ENCODE measurements at places on chromosomes 1 and 21. TPM values are rescaled to one million over a fixed set of nuclear protein-coding genes. Genes with fewer than 3 reads are reported as not detected.

DNA sequence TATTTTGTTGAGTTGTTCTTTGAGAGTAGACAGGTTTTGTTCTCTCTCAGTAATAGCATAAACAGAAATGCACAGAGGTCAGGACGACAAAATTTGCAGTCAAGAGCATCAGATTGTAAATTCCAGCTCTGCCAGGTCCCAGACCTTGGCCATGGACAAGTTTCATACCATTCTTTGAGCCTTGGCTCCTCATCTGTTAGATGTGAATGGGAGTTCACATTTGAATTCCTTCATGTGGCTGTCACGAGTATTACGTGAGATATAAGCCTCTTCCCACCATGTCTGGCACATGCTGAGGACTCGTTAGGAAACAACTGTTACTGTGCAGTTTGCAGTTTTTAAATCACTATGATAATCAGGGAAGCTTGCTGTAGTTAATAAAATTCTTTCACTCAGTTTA is 93.2 kb upstream of the KCTD3 start:
- H3K4me1 ChIP-seq: peaks cover 30% of the 10 kb centered on the region
- no peak overlapping the region for H3K27ac ChIP-seq
- no peak overlapping the region for H3K4me3 ChIP-seq
- no peaks in the 10 kb centered on the region for H3K36me3 ChIP-seq
- DNase-seq: no peak
- no peaks in the 10 kb centered on the region for H3K27me3 ChIP-seq

- DNase-seq: no peak
- no peak overlapping the region for H3K27ac ChIP-seq
- peaks cover 6% of the 10 kb centered on the region for H3K4me1 ChIP-seq
Observed at GRCh38 chr1:236021424-236022135, 43.3 kb downstream of the NID1 start.

GRCh38 chr1:38025233-38025632 is 12.7 kb downstream of the UTP11 start:
- peaks cover 65% of the 10 kb centered on the region for H3K36me3 ChIP-seq
- peak overlapping the region; percentile 12 for H3K27ac ChIP-seq
- H3K4me1 ChIP-seq: peaks cover 38% of the 10 kb centered on the region
- no peaks in the 10 kb centered on the region for H3K27me3 ChIP-seq

GRCh38 chr21:38804789-38805327 is 871 bp upstream of the ETS2 start:
- no peaks in the 10 kb centered on the region for H3K27me3 ChIP-seq
- peak overlapping the region; percentile 98 for H3K27ac ChIP-seq
- peaks cover 35% of the 10 kb centered on the region for H3K36me3 ChIP-seq

DNA sequence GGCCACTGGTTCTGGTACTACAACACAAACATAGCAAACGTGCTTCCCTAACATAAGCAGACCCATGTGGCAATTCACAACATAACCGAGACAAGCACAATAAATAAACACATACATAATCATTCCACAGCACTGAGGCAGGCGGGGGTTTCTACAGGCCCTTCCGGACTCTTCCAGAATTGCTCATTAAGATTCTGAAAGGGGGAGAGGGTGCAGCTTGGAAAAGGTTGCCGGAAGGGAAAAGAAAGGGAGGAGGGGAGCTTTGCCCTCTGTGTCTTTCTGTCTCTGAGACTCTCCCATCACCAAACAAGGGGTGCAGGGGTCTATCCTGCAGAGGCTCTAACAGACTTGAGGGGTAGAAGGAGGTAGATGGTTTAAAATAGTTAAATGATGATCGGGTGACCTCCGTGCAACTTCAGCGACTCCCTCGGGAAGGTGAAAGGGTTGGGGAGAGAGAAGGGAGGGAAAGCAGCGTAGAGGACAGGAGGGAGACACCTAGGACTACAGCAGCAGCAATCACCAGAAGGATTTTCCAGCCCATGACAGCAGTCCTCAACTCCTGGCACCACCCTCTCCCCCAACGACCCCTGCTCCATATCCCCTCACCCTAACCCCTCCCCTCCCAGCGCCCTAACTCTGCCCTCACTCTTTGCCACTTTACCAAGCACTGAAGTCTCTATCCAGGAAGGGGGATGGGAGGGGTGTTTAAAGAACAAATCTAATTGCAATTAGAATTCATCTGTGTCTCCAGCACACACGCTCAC is 365.5 kb upstream of the ESRRG start:
- no peak for DNase-seq
- H3K27me3 ChIP-seq: peaks cover 23% of the 10 kb centered on the region
- H3K27ac ChIP-seq: no peak overlapping the region
- H3K36me3 ChIP-seq: no peaks in the 10 kb centered on the region
- H3K4me1 ChIP-seq: peaks cover 11% of the 10 kb centered on the region
- H3K4me3 ChIP-seq: peak overlapping the region; percentile 69

GRCh38 chr1:36396359-36396758 is 1.3 kb downstream of the LSM10 start:
- H3K4me1 ChIP-seq: peaks cover 7% of the 10 kb centered on the region
- H3K27me3 ChIP-seq: no peaks in the 10 kb centered on the region
- peak overlapping the region; percentile 90 for H3K4me3 ChIP-seq
- H3K36me3 ChIP-seq: peaks cover 34% of the 10 kb centered on the region
- no peak for DNase-seq
- peak overlapping the region; percentile 39 for H3K27ac ChIP-seq

DNA sequence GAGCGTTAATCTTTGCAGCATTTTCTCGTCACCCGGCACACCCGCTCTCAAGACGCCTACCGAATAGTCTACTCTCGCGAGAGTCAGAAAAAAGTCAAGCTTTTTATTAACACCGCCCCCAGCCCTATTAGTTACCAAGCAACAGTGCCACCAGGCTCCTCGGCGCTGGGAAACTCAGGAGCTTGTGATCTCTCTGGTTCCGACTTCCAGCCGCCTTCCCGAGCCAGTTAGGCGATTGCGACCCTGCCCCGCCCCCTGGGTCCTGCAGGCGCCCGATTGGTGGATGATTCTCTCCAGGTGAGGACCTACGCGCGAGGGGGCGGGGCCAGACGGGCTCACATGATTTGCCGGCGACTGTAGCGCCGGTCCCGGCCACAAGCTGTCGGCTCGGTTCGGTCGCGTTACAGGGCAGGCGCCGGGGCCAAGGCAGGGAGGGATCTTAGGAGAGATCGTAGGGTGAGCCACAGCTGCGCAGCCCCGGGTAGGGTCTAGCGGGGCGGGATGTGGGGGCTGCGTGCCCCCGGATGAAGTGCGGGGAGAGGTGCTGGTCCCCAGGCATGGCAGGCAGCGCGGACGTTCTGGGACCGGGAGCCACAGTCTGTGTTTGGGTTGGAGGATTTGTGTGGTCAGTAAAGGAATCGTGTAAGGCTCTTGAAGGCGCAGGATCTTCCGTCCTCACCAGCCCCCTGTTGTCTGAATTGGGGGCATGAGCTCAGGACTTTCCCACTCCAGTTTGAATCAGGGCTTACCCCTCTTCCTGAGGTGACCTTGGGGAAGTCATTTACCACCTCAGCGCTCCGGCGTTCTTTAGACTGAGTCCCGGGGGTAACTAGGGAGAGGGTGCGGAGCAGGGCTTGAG is at the start of gene PFKFB2:
Gene PFKFB2 (plus strand): TSS at position 365 of the 859 bp plus-strand sequence. CDS start 1,443 bp downstream, outside the sequence.
- no peaks in the 10 kb centered on the region for H3K27me3 ChIP-seq
- peak within 1 kb of the TSS; percentile 89 for H3K4me3 ChIP-seq

DNA sequence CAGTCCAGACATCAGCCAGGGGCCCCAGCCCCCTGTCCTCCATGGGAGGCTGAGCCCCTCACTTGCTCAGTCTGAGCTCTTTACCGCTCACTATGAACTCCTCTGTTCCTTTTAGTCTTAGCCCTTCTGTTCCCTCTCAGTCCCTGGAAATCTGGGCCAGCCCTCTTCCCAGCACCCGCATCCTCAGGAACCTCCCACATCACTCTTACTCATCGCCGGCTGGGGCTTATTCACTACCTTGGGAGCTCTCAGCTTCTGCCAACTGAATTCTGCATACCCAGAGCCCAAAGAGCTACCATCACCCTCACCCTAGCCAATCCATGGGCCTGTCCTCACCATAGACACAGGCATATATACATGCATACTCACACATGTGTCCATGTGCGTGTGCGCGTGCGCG is 11.5 kb downstream of the KNCN start:
- peak; percentile 77 for DNase-seq
- peaks cover 18% of the 10 kb centered on the region for H3K4me1 ChIP-seq
- H3K4me3 ChIP-seq: no peak overlapping the region
- H3K27me3 ChIP-seq: peaks cover 50% of the 10 kb centered on the region
- H3K36me3 ChIP-seq: no peaks in the 10 kb centered on the region
- no peak overlapping the region for H3K27ac ChIP-seq

GRCh38 chr21:27173053-27173452 is 206.2 kb upstream of the ADAMTS5 start:
- peak overlapping the region; percentile 59 for H3K27ac ChIP-seq
- no peak overlapping the region for H3K4me3 ChIP-seq
- no peak for DNase-seq
- no peaks in the 10 kb centered on the region for H3K36me3 ChIP-seq
- no peaks in the 10 kb centered on the region for H3K27me3 ChIP-seq

DNA sequence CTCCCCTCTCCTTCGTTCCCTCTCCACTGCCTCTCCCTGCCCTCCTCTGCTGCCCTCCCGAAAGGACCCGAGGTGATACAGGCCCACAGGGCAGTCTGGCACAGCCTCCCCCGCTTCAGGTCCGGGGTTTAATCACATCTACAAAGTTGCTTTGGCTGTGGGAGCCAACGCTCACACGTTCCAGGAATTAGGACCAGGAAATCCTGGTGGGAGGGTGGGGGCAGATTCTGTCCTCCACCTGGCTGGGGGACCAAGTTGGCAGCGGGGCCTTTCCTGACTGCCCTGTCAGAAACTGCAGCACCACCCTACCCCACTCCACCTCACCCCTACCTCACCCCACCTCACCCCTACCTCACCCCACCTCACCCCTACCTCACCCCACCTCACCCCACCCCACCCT is 95.1 kb downstream of the WDR4 start:
- H3K36me3 ChIP-seq: no peaks in the 10 kb centered on the region
- H3K4me1 ChIP-seq: no peaks in the 10 kb centered on the region
- no peak for DNase-seq
- no peak overlapping the region for H3K27ac ChIP-seq

DNA sequence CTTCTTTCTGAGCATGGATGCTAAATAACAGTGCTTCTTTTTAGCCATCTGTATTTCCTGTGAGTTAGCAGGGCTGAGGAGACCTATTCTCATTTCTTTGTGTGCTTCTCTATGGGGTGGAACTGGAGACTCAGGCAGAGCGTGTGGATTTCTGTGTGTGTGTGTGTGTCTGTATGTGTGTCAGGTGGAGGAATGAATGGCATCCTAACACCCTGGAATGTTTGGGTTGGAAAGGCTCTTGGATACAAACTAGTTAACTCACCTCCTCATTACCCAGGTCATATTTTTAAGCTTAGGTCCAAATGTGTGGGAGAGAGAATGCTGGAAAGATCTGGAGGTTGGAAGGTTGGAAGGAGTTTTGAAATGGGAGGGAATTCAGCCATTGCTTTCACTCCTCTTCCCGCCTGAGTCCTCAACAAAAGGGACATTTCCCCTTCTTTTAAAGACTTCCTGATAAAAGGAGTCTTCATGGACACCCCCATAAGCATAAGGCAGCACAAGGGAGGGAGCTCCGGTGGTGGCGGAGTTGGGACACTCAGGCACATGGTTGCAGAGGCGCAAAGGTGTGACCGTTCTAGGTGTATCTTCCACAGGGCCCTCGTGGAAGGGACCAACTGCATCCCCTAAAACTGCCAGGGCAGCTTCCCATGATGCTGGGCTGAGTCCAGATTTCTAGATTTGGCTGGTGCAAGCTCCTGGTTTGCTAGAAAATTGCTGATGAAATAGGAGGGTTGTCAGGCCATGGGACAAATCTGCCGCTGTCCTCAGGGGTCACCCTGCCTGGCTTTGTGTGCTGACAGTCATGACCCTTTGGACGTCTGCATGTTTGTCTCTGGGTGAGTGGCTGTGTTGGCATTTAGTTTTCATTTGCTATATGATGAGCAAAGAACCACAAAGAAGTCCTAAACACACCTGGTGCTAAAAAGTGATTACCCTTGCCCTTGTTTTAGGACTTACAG is 37.6 kb downstream of the MTARC1 start:
- no peak overlapping the region for H3K27ac ChIP-seq
- H3K4me3 ChIP-seq: no peak overlapping the region
- peaks cover 17% of the 10 kb centered on the region for H3K27me3 ChIP-seq
- H3K4me1 ChIP-seq: peaks cover 10% of the 10 kb centered on the region

DNA sequence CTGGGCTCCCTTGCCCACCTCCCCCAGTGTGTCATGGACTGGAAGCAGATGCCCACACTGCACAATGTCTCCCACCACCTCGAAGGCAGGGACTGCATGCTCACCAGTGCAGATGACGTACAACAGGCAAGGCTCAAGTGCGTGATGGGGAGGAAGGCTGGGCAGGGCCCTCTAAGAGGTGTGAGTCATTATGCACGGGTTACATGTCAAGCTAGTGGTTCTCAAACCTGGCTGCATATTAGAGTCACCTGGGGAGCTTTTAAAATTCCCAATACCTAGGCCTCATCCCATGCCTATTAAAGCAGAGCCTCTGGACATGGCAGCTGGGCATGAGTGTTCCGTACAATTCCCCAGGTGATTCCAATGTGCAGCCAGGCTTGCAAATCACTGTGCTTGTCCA is 137.9 kb upstream of the NGF start:
- no peak overlapping the region for H3K4me3 ChIP-seq
- H3K4me1 ChIP-seq: peaks cover 13% of the 10 kb centered on the region
- no peaks in the 10 kb centered on the region for H3K27me3 ChIP-seq
- H3K27ac ChIP-seq: no peak overlapping the region

DNA sequence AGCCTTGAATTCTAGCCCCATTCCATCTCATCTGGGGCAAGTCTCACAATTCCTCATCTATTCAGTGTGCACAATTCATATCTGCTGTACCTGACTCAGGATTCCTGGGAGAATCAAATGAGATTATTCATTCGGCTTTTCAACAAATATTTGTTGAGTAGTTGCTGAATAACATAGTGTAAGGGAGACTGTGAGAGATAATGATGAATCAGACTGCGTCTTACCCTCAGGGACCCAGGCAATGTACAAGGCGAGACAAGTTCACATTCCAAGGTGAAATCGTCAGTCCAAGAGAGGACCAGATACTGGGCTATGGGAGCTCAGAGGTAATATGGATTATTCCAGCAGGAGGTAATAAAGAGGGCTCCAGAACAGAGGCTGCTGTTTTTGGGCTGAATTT is 67.8 kb upstream of the SMYD2 start:
- H3K27me3 ChIP-seq: no peaks in the 10 kb centered on the region
- peak overlapping the region; percentile 7 for H3K27ac ChIP-seq
- H3K36me3 ChIP-seq: no peaks in the 10 kb centered on the region
- peak overlapping the region; percentile 15 for H3K4me3 ChIP-seq
- H3K4me1 ChIP-seq: peaks cover 20% of the 10 kb centered on the region
- DNase-seq: peak; percentile 82

- H3K27ac ChIP-seq: no peak overlapping the region
- H3K4me1 ChIP-seq: peaks cover 9% of the 10 kb centered on the region
- H3K36me3 ChIP-seq: no peaks in the 10 kb centered on the region
- DNase-seq: no peak
- peaks cover 41% of the 10 kb centered on the region for H3K27me3 ChIP-seq
Observed at GRCh38 chr1:245537992-245538391, 383.2 kb downstream of the KIF26B start.

- H3K36me3 ChIP-seq: peaks cover 7% of the 10 kb centered on the region
- H3K4me3 ChIP-seq: no peak overlapping the region
- DNase-seq: no peak
- H3K27me3 ChIP-seq: no peaks in the 10 kb centered on the region
Observed at GRCh38 chr1:15148475-15148874, 5.1 kb upstream of the TMEM51 start.

Gene TRPM2
- 11.0 TPM for total RNA-seq

Gene GBP4
- total RNA-seq: 0.05 TPM

Gene KCNT2
- 1.2 TPM for total RNA-seq

Gene EPHA8
- not detected for total RNA-seq

Gene PRELP
- not detected for total RNA-seq

Gene XCL2
- total RNA-seq: not detected

Gene BRINP3
- total RNA-seq: 0.26 TPM

Gene WNT3A
- total RNA-seq: 0.10 TPM

Gene IL19
- not detected for total RNA-seq

Gene TTC39A
- total RNA-seq: 0.35 TPM

Gene SLC1A7
- not detected for total RNA-seq

Data from MCF 10A (cell line).